ENCODE measurements at places on chromosomes 1 and 21.

- no peak for DNase-seq
Measured at GRCh38 chr1:209926045-209926444, 12.0 kb upstream of the SYT14 start.

DNA sequence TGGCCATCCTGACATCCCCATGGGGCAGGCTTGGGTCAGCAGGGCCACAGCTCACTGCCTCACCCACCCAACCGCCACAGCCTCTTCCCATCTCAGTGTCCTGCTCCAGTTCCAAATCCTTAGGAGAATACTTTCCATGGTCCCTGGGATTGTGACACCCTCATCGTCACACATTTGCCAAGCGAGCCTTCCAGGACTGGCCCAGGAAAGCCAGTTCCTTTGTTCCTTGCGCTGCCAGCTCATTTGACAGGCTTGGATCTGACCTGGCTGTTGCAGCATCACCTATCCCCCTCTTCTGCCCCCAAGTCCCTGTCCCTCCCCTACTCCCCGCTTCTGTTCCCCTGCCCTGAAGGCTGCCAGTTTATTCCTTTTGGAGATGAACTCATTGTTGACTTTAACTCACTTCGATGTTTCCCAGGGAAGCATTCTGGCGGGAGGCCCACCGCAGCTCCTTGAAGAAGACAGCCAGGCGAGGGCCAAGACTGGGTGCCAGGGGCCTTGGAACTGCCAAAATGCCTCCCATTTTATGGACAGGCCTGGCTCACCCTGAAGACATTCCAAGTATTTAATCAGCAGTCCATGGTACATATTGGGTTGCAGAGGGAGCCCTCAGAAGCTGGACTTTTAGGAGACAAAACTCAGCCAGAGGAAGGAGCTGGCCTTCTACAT is 10.2 kb upstream of the GNL2 start:
- no peak for DNase-seq

DNA sequence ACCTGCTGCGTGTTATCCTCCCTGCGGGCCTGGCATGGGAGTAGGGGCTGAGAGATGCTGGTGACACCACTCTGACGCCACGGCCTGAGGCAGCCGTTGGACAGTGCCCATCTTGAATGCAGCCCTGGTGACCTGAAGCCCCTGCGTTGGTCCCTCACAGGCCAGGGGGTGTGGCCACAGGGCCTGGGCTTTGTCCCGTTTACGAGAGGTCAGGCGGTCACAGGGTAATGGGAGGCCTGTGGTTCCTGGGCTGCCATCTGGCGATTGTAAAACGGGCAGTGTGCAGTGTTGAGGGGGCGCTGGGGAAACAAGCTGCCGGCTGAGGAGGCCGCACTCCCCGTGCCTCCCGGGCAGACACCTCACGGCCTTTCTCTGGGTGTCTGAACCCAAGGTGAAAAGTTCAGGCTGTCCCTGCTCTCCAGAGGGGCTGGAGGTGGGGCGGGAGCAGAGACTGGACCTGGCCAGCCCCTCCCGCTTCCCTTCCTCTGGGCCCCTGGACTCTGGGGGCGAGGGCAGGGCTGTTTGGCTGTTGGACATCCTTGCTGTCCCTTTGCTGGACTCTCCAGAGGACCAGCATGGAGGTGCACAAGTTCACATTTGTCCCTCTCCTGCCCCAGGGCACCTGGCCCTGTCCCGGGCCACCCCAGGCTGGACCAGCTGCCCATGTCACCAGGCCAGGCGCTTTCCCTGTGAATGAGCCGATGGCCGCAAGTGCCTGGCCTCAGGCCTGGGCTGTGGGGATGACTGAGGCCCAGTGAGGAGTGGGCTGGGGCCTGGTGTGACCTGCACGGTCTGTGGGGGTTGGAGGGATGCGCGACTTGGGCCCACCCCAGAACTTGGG is 42.4 kb downstream of the SKI start:
- DNase-seq, result no peak

- no peak for DNase-seq
Measured at GRCh38 chr21:40562242-40563002, 284.5 kb downstream of the DSCAM start.

- no peak for DNase-seq
Measured at GRCh38 chr1:168913711-168914463, 184.9 kb upstream of the DPT start.

GRCh38 chr1:159977364-159978106 is 23.5 kb upstream of the SLAMF9 start:
- no peak for DNase-seq

- DNase-seq, result no peak
Measured at GRCh38 chr1:78474092-78474491, 16.7 kb upstream of the PTGFR start.

Data from activated CD4-positive, CD25-positive, alpha-beta regulatory T cell (primary cell).